ENCODE measurements at places on chromosomes 1 and 21. TPM values are rescaled to one million over a fixed set of nuclear protein-coding genes. Genes with fewer than 3 reads are reported as not detected.
A peak's percentile ranks its signal among the peaks of the same experiment; 100 is the strongest.

NUDT4B gene
- total RNA-seq = 59.0 TPM

CD160 gene
- total RNA-seq = 0.82 TPM

NPPB gene
- not detected for total RNA-seq

C1orf94 gene
- not detected for total RNA-seq

DDOST gene
- total RNA-seq = 70.3 TPM

GJC2 gene
- 0.20 TPM for total RNA-seq

IL6R gene
- 78.3 TPM for total RNA-seq

GRCh38 chr1:202113690-202114300 is 8.9 kb upstream of the GPR37L1 start:
- no peak for DNase-seq

DNA sequence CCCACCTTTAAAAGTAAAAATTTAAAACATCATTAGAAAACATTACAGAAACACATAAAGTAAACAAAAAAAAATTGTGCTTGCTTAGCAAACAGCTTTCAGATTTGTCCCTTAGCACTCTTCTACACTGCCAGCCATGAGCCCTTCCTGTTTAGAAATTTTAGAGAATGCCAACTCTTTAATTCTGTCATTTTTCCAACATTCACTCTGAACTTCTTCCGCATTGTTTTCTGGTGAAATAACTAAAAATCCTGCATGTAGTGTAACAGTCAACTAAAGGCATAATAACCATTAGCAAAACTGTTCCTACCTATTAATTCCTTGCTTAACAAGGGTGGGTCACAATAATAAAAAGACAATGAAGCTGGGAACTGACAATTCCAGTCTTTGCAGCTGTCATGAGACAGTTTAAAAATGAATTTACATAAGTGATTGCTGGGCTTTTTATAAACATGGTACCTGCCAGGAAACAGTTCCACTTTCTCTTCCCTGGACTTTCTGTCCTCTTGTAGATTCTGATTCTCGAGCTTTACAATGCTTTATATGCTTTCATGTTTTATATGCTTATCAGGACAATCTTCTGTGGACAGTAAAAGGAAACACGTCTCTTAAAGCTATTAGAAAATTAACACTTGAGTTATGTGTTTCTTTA is 19.0 kb downstream of the GNG12 start:
- DNase-seq = no peak

DNA sequence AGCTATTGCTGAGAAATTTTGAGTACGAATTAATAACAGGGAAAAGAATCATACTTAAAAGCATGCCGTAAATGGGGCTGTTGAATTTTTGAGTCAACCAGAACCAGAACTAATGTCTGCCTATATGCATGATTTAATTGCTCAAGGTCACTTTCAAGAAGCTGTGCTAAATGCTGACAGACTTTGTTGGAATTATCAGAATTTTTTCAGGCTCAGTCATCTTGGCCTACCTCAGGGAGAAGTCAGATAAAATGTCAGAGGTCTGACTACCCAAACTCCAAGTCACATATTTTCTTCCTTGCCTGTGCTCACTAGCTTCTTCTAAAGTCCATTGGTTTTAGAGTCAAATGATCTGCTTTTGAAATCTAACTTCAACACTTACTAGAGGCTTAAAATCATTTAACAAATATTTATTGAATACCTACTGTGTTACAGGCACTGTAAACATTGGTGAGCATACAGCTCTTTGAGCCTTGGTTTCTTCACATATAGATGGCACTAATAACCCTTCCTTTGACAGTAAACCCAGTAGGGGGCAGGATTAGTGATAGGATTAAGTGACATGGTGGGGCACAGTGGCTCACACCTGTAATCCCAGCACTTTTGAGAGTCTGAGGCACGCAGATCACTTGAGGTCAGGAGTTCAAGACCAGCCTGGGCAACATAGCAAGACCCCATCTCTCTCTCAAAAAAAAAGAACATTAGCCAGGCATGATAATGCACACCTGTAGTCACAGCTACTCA is 121.2 kb upstream of the SLC44A3 start:
- DNase-seq = no peak

DNA sequence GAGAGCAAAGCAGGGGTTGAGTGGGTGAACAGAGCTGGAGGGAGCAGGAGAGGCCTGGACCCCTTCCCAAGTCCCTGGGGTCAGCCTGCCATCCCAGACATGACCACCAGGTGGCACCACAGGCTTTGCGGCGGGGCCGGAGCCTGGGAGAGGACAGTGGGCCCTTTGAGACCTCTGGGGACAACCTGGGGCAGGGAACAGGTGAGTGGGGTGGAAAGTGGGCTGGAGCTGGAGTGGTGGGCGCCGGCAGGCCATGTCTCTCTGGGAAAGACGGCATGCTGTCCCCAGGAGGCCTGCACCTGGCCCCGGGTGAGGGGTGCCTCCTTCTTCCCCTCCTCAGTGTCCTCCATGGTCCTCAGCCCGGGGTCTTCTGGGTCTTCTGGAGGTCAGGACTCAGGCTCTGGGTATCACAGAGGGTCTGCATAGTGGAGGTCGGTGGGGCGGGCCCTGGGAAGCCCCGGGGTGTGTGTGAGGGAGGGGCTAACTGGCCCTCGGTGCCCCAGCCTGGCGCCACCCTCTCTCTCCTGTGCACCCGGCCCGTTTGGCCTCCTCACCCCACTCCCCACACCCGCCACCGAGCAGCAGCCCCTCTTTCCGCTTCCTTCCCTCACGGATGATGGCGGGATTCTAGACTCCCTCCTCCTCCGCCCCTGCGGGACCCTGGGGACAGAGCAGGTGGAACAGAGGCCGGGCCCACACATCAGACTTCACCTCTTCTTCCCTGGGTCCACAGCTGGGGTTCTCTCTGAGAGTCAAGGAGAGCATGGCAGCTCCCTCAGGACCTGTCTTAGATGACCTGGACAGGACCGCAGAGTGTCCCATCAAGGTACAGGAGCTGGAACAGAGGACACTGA is 28.5 kb upstream of the PKP1 start:
- DNase-seq = peak; percentile 69

GRCh38 chr1:181061891-181062835 is 26.3 kb upstream of the IER5 start:
- DNase-seq = peak; percentile 25

GRCh38 chr1:84090447-84091245 is 53.4 kb upstream of the PRKACB start:
- no peak for DNase-seq

GRCh38 chr1:19923137-19923952 is at the start of gene PLA2G2E:
PLA2G2E (minus strand) TSS chr1:19923617; CDS start chr1:19923559, 58 bp downstream.
- no peak for DNase-seq

DNA sequence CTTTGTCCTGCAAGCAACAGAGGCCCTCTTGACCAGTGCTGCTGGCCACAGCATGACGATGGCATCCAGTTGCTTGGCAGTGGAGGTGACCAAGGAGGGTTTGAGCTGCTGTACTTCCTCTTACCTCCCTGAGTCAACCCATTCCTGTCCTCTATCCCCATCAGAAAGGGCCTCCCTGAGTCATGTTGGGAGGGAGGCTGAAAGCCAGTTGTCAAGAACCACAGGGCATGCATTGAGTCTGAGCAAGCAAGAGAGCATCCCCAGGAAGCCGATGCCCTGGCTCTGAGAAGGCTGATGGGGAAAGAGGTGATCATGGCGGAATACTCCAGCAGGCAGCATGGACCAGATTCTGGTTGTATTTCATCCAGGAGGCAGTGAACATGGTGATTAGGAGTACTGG is 69.6 kb downstream of the LACTBL1 start:
- DNase-seq = no peak

- no peak for DNase-seq
Measured at GRCh38 chr1:221822591-221822990, 80.7 kb upstream of the DUSP10 start.

DNA sequence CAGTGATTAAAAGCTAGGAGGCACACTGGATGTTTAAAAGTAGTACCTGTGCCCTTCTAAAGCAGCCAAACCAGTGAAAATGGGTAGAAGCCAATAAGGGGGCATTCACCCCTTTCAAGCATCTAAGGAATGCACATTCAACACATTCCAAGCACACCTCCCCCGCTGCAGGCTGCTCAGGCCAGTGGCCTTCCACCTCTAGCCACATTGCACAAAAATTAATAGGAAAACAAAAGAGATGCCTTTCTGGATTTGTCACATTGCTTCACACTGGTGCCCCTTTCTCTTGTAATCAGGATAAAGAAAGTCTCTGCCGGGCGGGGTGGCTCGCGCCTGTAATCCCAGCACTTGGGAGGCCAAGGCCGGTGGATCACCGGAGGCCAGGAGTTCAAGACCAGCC is 834.0 kb downstream of the USP25 start:
- no peak for DNase-seq

Measured in transverse colon (tissue), 4 donors.